ENCODE measurements at places on chromosomes 11 and 22.

- DNase-seq = no peak
Observed at GRCh38 chr11:115759622-115760460, 255.6 kb upstream of the CADM1 start.

DNA sequence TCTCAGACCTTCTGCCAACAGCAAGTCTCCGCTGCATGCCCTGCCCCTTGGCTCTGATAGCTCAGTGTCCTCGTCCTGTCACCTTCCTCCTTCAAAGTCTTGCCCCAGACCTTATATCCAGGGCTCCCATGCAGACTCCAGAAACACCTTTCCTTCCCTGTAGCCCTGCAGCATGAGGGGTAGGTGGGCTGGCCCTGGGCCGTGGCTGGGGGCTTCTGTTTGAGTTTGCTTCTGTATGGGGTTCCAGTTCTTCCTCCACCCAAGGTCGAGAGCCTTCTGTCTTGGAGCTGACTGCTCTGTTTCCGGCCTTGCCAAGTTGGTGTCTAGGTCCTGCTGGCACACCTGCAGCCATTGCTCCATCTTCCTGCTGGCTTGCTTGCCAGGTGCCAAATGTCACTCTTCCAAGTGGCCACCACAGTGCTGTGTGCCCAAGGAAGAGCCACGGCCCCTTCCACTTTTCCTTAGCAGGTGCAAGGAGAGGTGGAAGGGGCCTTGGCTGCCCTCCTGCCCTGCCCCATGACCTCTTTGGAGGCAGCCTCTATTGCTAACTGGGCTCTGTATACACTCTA is 74.8 kb upstream of the NECTIN1 start:
- no peak for DNase-seq

GRCh38 chr11:46308631-46309419 is 31.4 kb downstream of the CREB3L1 start:
- DNase-seq = peak; percentile 55

GRCh38 chr11:12171921-12172320 is 61.5 kb downstream of the MICAL2 start:
- no peak for DNase-seq

GRCh38 chr11:8712506-8712905 is 29.9 kb downstream of the RPL27A start:
- no peak for DNase-seq

DNA sequence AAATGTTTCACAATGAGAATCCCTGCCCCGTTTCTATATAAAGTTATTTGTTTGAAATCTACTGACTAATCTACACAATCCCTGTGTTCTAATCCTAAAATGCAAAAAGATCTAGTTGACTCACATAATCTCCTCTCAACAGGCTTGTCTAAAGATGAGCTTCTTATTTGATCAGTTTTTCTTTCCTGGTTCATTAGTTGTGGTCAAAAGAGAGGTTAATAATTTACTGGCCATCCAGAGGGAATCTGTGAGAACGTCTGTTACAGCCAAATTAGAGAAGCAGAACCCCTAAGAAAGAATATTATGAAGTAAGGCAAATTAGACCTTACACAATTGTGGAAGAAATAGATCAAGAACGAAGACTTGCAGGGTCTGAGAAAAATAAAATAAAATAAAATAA is 173.7 kb upstream of the ANO3 start:
- DNase-seq = no peak

DNA sequence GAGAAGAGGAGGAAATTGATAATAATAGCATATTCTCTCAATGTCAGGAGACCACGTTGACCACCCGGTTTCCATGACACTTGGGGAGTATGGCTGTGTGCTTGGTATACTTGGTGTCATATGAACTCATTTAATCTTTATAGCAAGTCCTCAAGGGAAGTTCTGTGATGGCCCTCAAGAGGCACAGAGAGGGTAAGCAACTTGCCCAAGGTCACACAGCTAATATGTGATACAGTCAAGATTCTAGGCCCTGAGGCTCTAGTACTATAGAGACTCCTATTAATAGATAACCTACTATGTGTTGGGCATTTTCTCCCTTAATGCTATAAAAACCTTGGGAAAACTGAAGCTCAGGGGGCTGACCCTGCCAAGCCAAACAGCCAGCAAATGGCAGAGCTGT is 10.6 kb upstream of the CACNG2 start:
- no peak for DNase-seq

- no peak for DNase-seq
Observed at GRCh38 chr11:74866557-74866956, 82.3 kb downstream of the XRRA1 start.

DNA sequence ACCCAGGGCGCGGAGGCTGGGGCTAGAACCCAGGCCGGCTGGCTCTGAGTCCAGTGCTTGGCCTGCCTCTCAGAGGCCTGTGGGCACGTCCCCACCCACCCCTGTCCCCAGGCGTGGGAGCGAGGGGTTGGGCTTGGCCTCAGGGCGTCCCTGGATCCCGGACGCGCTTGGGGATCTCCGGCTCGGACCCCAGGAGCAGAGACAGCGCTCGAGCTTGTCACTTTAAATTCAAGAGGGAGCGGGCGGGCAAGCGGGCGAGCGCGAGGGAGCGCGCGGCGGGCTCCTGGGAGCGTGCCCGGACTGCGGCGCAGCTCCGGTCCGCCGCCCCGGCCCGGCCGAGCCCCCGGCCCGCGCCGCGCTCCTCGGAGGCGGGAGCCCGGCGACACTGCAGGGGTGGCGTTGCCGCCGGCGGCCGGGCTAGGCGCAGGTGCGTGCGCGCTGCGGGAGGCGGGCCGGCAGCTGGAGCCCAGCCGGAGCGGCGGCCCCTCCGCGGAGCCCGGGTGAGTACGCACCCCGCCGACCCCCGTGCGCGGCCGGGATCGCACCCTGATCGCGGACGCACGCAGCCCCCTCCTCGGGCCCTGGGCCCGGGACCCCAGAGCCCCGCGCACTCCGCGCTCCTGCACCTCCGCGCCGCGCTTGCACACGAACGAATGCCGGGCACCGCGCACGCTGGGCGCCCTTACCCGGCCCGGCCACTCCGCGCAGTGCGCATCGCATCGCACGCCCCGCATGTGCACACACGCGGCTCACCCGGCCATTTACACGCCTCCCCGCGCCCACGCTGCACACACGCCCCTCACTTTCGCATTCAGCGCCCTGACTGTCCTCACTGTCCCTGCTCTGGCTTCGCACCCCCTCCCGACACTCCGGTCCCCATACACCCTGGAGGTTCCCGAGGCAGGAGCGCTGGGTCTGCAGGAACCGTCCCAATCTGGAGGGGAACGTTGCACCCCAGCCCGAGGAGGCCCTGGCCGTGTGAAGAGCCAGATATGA is at the start of gene SYT12:
Gene SYT12, plus strand, starts transcription at position 174 of the 996 bp plus-strand sequence. CDS start 7,011 bp downstream, outside the sequence.
- DNase-seq = no peak

- no peak for DNase-seq
Observed at GRCh38 chr11:38818720-38819119, 2220.7 kb upstream of the RAG2 start.

- no peak for DNase-seq
Observed at GRCh38 chr22:39577366-39577765, 6.8 kb downstream of the CACNA1I start.

Data from stimulated activated CD4-positive, alpha-beta T cell treated with anti-CD3 and anti-CD28 coated beads, Interleukin-12 subunit alpha, Interleukin-12 subunit beta, amount 100 ng/mL, for 48 hours (primary cell).